ENCODE measurements at places on chromosomes 6 and 20.

DNA sequence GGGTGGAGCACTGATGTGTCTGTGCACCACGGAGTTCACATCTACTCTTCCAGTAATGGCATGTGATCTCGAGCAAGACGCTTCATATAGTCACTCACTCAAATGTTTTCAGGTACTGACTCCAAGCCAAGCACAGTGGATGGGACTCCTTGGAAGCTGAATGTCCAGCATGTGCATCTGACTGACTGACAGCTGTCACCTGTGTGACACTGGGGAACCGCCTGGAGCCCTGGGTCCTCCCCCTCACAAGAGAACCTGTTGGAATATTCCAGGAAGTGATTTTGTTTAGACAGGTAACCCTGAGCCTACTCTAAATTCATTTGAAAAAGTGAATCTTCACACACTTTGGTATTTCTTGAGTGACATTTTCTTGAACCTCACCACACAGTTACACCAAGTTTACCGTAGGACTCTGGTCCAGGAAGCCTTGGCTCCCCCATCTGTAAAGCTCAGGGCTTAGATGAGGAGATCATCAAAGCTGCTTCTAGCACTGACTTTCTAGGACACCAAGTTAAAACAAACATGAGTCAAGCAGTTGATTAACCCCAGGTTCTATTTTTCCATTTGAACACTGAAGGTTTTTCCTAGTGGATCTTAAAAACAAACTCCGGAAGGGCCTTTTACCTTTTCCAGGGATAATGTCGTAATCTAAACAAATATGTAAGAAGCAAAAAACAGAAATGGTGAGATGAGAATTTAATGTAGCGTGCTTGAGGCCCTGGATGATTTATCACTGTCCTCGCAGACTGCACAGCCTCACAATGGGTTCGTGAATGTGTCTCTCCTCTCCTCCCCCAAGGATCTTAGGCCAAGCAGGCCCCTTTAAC lies 50.1 kb downstream of the EDN3 start:
- DNase-seq = no peak

DNA sequence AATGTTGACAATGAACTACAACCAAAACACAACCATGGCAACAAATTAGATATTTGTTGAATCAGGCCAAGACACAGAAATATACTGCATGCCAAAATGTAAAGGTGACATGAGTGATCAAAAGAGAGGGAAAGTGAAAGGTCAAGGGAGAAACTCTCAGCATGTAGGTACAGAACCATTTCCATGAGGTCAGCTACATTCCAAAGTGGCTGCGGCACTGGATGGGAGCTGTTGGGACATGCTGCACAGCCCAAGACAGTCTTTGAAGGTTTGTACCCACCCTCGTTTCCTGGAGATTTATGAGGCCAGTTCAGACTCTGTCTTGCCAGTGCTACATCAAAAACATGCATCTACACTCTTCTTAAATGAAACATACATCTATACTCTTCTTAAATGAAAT lies 579.9 kb downstream of the BMP2 start:
- DNase-seq = no peak

GRCh38 chr20:31788578-31788977 lies 30.6 kb upstream of the MYLK2 start:
- no peak for DNase-seq

GRCh38 chr6:169539176-169539897 lies 162.5 kb downstream of the WDR27 start:
- DNase-seq = no peak

DNA sequence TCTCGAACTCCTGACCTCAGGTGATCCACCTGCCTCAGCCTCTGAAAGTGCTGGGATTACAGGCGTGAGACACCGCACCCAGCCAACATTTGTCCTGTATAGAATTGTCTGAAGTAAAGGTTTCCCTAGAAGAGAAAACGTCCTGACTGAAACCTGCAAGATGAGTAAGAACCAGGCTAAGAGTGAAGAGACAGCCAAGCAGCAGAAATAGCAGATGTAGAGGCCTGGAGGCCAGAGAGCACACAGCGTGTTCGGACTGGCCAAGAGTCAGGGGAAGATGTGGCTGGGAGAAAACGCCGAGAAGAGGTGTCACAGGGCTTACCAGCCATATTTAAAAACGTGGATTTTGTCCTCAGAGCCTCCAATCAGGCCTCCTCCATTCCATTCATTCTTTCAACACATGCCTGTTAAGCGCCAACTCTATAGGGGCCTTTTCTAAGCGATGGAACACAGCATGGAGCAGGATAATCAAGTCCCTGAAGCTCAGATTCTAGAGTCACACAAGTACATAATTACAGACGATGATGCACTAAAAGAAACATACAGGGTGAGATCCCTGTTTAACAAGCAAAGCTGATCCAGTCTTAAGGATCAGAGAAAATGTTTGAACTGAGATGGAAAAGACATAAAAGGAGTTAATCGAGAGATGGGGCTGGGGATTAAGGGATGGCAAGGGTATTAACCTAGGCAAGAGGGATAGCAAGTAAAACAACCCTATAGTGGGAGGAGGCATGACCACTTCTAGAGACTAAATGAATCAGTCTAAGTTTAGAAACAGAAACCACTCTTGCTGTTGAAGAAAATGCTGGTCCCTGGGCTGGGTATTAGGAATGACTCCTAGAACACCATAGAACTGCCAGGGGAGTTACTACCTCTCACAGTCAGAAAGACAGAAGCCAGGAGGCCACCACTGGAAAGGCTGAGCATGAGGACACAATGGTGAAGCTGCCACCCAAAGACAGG lies 4.8 kb downstream of the ZCCHC3 start:
- no peak for DNase-seq

- DNase-seq = no peak
Observed at GRCh38 chr6:157194110-157194509, 129.2 kb downstream of the TMEM242 start.

DNA sequence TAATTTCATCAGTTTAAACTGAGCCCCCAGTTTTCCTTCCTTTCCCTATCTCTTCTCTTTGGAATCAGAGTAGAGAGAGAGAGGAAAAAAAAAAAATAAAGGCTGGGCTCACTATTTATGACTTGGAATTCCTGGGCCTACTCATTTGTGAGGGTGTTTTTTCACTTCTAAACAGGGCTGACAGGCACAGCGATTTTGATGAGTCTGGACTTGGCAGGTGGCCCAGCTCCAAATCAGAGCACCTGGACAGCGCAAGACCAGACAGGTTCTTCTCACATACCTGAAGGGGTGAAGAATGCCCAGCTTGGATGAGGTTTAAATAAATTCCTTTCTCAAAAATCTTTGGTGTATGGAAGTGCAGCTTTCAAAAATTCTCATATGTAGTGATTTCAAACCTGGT lies 122.2 kb downstream of the KIF13A start:
- DNase-seq = no peak

DNA sequence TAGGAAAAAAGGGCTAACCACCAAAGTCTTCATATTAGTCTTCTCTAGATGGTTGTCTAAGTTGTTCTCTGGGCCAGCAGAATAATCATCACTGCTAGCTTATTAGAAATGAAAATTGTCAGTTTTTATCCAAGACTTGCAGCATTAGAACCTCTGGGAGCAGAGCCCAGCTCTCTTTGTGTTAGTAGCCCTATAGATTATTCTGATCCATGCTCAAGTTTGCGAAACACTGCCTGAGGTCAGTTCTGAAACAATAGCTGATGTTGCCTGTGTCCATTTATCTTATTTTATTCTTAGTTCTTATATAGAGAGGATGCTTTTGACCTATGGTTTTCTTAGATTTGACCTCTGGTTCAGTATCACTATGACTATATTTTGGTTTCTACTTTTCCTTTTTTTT lies 66.9 kb downstream of the BCKDHB start:
- DNase-seq = no peak

GRCh38 chr20:43899274-43900120 lies 15.2 kb upstream of the TOX2 start:
- DNase-seq = no peak

GRCh38 chr20:9407805-9408421 lies 106.5 kb upstream of the LAMP5 start:
- DNase-seq = peak; percentile 3

GRCh38 chr6:108142240-108142639 lies 23.6 kb upstream of the NR2E1 start:
- no peak for DNase-seq

DNA sequence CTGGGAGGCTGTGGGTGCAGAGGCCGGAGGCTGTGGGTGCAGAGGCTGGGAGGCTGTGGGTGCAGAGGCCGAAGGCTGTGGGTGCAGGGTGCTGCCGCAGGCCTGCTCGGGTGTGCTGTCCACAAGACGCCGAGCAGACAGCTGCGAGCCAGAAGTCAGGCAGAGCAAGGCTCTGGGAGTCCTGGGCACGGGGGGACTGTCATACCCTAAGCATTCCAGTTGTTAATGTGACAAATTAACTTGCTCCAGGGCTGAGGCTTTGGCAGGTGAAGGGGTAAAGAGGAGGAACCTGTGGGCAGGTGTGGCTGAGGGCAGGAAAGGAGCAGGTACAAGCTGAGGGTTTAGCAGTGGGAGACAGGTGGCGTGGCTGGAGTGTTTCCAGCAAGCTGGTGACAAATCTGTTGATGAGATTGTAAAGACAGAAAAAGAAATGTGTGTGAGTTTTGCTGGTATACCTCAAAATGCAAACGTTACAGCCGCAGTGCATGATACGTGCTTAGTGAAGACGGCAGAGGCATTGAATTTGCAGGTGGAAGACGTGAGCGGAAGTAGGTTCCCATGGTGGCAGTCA lies 14.2 kb upstream of the ADRM1 start:
- DNase-seq = no peak

- DNase-seq = no peak
Observed at GRCh38 chr6:39108041-39108839, 6.7 kb downstream of the SAYSD1 start.

DNA sequence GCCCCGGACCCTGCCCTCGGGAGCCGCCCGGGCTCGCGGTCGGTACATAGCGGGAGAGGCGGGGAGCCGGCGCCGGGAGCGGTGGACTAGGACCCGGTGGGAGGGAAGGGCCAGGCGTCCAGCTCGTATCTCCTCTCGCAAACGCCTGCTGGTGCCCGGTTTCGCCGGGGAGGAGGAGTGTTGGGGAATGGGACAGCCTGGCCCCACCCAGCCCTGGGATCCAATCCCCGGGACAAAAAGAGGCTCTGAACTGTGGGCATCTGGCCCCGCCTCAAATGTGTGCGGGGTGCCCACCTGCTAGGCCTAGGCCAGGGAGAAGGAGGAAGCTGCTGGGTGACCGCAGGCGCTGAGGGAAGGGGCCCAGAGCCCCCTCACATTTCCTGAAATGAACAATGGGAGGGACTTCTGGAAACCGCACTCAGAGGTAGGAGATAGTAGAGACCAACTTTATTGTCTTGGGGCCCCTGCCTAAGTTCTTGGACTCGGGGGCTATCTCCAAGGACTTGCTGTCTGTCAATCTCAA lies at the start of gene KCNK17:
Gene KCNK17, minus strand, starts transcription at position 147 of the 523 bp plus-strand sequence. Its CDS starts 99 bp downstream, at position 48.
- no peak for DNase-seq

- DNase-seq = no peak
Observed at GRCh38 chr20:7893014-7893730, 47.1 kb downstream of the HAO1 start.

GRCh38 chr20:57680934-57681914 lies 28.6 kb downstream of the PMEPA1 start:
- DNase-seq = no peak

GRCh38 chr6:167532410-167533288 lies 207.8 kb downstream of the TTLL2 start:
- DNase-seq = peak; percentile 78

- no peak for DNase-seq
Observed at GRCh38 chr6:73314577-73315492, 39.2 kb downstream of the DPPA5 start.

GRCh38 chr6:160966493-160967229 lies 24.9 kb upstream of the MAP3K4 start:
- no peak for DNase-seq

GRCh38 chr6:30013291-30013922 lies 47.7 kb upstream of the POLR1H start:
- DNase-seq = no peak

DNA sequence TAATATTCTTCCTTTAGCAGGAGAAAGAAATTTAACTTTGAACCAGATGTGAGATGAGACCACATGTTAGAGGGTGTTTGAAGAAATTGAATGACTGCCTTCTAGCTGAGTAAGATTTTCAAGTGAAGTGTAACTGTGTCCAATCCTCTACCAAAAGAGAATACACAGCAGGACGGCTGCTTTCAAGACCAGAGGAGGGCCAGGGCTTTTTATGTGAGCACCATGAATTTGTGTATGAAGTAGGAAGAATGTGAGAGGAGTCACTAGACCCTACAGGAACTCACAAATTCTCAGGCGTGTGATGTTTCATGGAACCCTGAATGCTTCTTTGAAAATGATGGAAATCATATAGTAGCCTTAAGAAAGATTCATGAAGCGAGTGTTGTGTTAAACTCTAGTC lies 56.8 kb upstream of the SPACA1 start:
- DNase-seq = no peak

DNA sequence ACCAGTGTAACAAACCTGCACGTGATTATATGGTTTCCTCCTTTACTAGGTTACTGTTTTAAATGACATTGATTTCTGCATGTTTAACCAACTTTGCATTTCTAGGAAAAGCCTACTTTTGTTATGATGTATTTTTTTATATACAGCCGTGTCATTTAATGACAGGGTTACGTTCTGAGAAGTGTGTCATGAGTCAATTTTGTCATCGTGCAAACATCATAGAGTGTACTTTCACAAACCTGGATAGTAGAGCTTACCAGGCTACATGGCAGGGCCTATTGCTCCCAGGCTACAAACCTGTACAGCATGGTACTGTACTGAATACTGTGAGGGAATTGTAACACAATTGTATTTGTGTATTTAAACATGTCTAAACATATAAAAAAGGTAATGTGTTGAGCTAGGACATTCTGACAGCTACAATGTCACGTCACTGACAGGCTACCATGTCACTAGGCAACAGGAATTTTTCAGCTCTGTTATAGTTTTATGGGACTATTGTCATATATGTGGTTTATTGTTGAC lies 205.3 kb downstream of the PRL start:
- no peak for DNase-seq

DNA sequence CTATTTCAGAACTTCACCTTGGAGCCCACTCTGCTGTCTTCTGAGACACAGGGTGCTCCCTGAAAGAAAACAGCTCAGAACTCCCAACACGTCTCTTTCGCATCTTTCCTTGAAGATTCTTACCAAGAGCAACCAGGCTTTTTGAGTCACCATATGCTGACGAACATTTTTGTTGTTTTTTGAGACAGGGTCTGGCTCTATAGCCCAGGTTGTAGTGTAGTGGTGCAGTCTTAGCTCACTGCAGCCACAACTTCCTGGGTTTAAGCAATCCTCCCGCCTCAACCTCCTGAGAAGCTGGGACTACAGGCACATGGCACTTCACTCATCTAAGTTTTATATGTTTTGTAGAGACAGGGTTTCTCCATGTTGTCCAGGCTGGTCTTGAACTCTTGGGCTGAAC lies 68.5 kb downstream of the TRMT11 start:
- DNase-seq = no peak

- DNase-seq = no peak
Observed at GRCh38 chr6:152378169-152378568, 259.0 kb downstream of the SYNE1 start.

- no peak for DNase-seq
Observed at GRCh38 chr20:13348311-13349234, 127.5 kb downstream of the ISM1 start.

DNA sequence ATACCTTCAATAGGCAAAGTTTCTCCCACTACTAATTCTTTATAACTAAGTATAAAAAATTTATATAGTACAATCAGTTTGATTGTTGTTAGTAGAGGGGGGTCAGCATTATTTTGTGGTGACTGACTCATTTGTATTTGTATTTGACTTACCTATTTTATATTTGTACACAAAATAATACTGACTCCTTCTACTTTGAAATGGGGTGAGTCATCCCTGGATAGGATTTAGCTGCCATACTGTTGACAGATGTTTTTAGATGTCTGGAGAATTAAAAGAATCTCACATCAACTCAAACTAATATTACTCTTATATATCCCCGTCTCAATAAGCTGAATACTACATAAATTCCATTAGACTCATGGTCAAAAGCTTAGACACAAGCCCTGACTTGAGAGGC lies 114.9 kb downstream of the FRK start:
- no peak for DNase-seq

All from NCI-H2107 (cell line).